Sciatic nerve (tissue), 2 donors: ENCODE measurements at places on chromosomes 7 and 10. TPM values are rescaled to one million over a fixed set of nuclear protein-coding genes. Genes with fewer than 3 reads are reported as not detected.

GRCh38 chr10:38054361-38054797, 39.8 kb upstream of the ZNF37A start:
- DNase-seq: no peak

- DNase-seq: no peak
These were observed 84.3 kb downstream of the CUL2 start for GRCh38 chr10:35005868-35006267.

GRCh38 chr10:106942035-106942662, 222.4 kb downstream of the SORCS1 start:
- no peak for DNase-seq

DNA sequence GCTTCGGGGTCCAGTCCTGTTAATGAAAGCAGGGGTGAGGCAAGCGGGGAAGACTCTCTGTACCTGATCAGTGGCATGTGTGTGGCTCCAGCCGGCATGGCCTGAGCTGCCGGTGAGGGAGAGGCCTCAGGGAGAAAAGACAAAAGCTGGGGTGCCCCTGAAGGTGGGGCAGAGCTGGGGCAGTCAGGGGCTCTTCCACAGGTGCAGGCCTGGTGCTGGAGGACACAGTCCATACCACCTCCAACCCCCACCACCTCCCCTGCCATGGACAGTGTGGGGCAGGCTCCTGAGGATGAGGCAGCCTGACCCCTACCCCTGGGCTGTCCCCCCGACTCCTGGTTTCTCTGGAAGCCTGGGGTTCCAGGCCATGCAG, 129.5 kb downstream of the LHPP start:
- DNase-seq: no peak

ZMYND11 gene
- 106 TPM for total RNA-seq

GNAI1 gene
- 65.8 TPM for total RNA-seq

MUC12 gene
- total RNA-seq: not detected

NPSR1 gene
- total RNA-seq: not detected

CPA2 gene
- total RNA-seq: 1.2 TPM

HYAL4 gene
- not detected for total RNA-seq
